ENCODE measurements at places on chromosomes 3 and 15.

- no peak for DNase-seq
Measured at GRCh38 chr3:160200353-160200752, 24.9 kb upstream of the C3orf80 start.

GRCh38 chr3:190120269-190121060, at the start of gene P3H2:
Gene P3H2 (minus strand): TSS chr3:190120897. CDS start chr3:190120731, 166 bp downstream.
- DNase-seq = peak; percentile 21

- no peak for DNase-seq
Measured at GRCh38 chr15:78322243-78322642, 17.9 kb upstream of the CRABP1 start.

DNA sequence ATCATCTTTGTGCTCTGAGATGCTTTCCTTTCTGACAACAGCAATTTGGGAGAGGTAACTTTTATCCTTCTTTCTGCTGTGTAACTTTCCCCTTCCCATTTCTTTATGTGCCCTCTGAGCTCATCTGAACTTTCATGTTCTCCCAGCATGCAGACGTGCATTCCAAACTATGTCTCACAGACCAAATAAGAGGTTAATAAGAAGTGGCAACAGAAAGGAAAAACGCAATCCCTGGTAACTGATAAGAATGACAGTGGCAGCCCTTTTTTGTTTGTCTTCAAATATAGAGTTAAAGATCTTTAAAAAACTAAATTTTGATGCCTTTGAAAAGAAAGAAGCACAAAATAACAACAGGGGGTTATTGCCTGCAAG, 533.4 kb downstream of the FOXP1 start:
- no peak for DNase-seq

- no peak for DNase-seq
Measured at GRCh38 chr3:8112587-8112986, 389.0 kb upstream of the LMCD1 start.

GRCh38 chr3:64264501-64265109, 39.3 kb upstream of the PRICKLE2 start:
- DNase-seq = no peak

- DNase-seq = no peak
Measured at GRCh38 chr15:56532721-56533460, 68.0 kb upstream of the MNS1 start.
